ENCODE measurements at places on chromosomes 7 and 10. TPM values are rescaled to one million over a fixed set of nuclear protein-coding genes. Genes with fewer than 3 reads are reported as not detected.

DNA sequence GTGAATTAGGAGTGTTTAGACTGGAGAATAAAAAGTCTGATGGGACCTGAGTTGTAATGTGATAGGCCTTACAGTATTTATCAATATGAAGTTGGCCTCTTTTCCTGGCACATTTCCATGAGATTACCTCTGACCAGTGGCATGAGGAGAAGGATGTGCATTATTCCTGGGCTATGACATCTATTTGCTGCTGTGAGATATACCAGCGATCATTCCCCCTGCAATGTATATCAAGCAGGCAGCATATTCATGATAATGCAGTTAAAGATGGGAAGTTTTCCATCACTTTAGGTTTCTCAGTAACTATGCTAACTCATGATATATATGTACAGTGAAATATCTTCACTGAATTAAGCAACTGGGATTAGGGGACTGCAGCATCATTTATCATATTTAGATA, 142.8 kb upstream of the MBL2 start:
- no peaks in the 10 kb centered on the region for H3K36me3 ChIP-seq
- no peak overlapping the region for H3K4me3 ChIP-seq
- no peaks in the 10 kb centered on the region for H3K4me1 ChIP-seq
- H3K27ac ChIP-seq, result no peak overlapping the region
- no peak for DNase-seq

Gene MYOZ1
- 18.4 TPM for total RNA-seq

Gene SNCG
- 1.5 TPM for total RNA-seq

Gene GARIN1A
- 2.8 TPM for total RNA-seq

DNA sequence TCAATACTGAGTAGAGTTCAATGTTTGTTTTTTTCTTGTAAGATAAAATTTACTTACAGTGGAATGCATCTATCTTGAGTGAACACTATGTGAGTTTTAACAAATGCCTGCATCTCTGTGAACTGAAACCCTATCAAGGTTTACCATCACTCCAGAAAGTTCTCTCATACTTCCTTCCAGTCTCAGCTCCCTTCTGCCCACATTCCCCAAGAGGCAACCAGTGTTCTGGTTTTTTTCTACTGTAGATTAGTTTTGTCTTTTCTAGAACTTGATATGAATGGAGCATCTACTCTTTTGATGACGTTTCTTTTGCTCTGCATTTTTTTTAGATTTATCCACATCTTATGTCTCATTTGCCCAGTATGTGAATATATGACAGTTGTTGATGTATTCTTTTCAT, 17.1 kb downstream of the WIPI2 start:
- peaks cover 26% of the 10 kb centered on the region for H3K36me3 ChIP-seq
- no peaks in the 10 kb centered on the region for H3K27me3 ChIP-seq
- H3K4me3 ChIP-seq, result no peak overlapping the region

GRCh38 chr10:3890602-3891352, 105.8 kb upstream of the KLF6 start:
- H3K4me3 ChIP-seq, result no peak overlapping the region
- no peaks in the 10 kb centered on the region for H3K27me3 ChIP-seq
- no peak for DNase-seq

GRCh38 chr10:11498399-11498798, 113.1 kb downstream of the USP6NL start:
- no peaks in the 10 kb centered on the region for H3K4me1 ChIP-seq
- H3K27me3 ChIP-seq, result no peaks in the 10 kb centered on the region
- H3K4me3 ChIP-seq, result no peak overlapping the region
- DNase-seq, result no peak
- H3K27ac ChIP-seq, result no peak overlapping the region

DNA sequence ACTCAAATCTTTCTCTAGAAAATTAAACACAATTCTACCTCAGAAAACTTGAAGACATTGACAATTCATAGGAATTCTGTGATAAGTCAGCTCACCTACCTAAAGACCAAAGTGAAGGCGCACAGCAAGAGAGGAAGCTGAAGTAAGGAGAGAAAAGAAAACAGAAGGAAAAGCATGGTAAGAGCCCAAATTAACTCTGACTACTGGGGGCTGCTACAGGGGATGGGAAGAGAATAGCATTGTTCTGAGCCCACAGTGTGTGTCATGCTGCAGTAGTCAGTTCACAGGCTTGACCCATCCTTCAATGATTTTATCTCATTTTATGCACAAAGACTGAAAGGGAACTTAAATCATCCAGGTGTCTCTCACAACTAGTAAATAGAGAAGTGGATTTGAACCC, 111.3 kb downstream of the PTEN start:
- no peak for DNase-seq
- H3K4me3 ChIP-seq, result no peak overlapping the region
- no peak overlapping the region for H3K27ac ChIP-seq
- H3K36me3 ChIP-seq, result no peaks in the 10 kb centered on the region
- peaks cover 38% of the 10 kb centered on the region for H3K4me1 ChIP-seq

DNA sequence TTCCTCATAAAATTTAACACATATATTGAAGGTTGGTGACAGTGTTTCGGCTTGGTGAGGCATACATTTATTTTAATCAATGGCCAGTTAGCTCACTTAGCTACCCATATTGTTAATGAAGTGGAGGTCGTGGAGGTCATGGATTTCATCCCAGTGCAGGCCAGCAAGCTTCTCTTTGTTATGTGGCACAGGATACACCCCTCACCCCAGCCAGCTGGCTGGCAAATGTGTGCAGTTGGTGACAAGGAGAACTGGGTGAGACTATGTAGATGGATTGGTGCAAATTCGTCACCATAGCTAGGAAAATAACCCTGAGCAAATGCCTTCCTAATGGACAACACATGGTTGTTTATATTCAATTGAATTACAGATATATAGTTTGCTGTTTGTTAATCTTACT, 50.5 kb upstream of the FOXP2 start:
- H3K36me3 ChIP-seq, result no peaks in the 10 kb centered on the region
- peaks cover 7% of the 10 kb centered on the region for H3K4me1 ChIP-seq
- DNase-seq, result no peak
- H3K4me3 ChIP-seq, result no peak overlapping the region
- no peaks in the 10 kb centered on the region for H3K27me3 ChIP-seq

Gene CHRM2
- 0.07 TPM for total RNA-seq

Gene ZNF727
- not detected for total RNA-seq

Gene ADCYAP1R1
- not detected for total RNA-seq

GRCh38 chr7:44470135-44470479, 20.4 kb downstream of the NUDCD3 start:
- H3K27ac ChIP-seq, result peak overlapping the region; percentile 30
- H3K36me3 ChIP-seq, result peaks cover 11% of the 10 kb centered on the region
- no peak overlapping the region for H3K4me3 ChIP-seq
- peaks cover 65% of the 10 kb centered on the region for H3K4me1 ChIP-seq
- DNase-seq, result no peak

GRCh38 chr7:115043605-115044004, 121.7 kb downstream of the MDFIC start:
- no peaks in the 10 kb centered on the region for H3K4me1 ChIP-seq
- H3K36me3 ChIP-seq, result no peaks in the 10 kb centered on the region
- H3K27me3 ChIP-seq, result no peaks in the 10 kb centered on the region
- H3K27ac ChIP-seq, result no peak overlapping the region
- no peak for DNase-seq
- H3K4me3 ChIP-seq, result no peak overlapping the region

All from chondrocyte (in vitro differentiated cells).